ENCODE measurements at places on chromosomes 1 and 21.

GRCh38 chr21:41885341-41886024 is 6.3 kb upstream of the PRDM15 start:
- no peak for DNase-seq

GRCh38 chr1:231334079-231334666 is 3.5 kb downstream of the EXOC8 start:
- no peak for DNase-seq

DNA sequence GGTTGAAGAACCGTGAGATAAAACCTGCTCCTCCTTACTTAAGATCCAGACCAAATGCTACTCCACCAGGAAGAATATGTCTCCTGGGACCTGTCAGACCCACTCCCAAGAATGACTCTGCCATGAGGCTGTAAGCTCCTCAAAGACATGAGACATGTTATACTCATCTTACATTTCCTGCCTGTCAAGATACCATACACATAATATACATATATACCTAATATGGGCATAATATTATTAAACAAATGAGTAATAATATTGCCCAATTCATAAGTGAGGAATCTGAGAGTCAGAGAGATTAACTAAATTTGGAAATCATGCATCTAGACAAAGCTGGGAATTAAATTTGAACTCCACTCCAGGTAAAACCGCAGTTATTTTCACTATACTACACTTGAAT is 634.9 kb downstream of the LMO4 start:
- DNase-seq, result no peak

DNA sequence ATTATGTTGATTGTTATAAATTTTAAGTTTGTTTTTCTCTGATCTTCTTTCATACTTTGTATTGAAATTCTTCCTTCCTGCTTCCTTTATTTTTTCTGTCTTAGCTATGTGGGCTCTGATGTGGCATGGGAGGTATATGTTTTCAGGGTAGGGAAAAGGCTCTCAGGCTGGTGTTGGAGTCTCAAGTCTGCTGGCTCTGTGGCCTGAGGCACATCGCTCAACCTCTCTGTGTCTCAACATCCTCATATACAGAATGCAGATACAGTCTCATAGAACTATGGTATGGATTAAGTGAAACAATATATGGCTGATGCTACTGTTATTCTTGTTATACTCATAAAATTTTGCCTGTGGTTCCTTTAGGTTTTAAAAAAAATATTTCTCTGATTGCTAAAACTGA is 105.9 kb downstream of the KCNN3 start:
- DNase-seq, result no peak

Measured in anterior cingulate cortex (tissue), 58 donors.